ENCODE measurements at places on chromosomes 2 and 18.

DNA sequence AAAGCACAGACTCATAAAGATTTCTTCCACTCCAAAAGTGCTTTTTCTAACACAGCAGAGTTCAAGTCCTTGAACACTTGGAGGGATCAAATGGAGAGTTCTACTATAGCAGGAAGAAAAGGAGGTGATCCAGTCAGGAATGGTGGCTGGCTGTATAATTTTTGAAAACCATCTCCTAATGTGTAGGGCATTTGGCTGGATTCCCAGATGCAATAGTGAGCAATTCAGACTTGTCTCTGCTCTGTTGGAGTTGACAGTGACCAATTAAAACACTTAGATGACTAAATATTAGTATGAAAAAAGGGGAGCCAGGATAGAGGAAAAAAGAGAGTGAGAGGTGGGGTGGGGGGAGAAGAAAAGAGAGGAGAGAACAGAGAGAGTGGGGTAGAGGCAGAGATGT, 5.3 kb upstream of the G6PC2 start:
- no peak for DNase-seq

- DNase-seq: no peak
Observed at GRCh38 chr18:70431203-70431624, 142.4 kb downstream of the SOCS6 start.

GRCh38 chr2:220014961-220015360, 387.5 kb downstream of the SLC4A3 start:
- DNase-seq: no peak

- DNase-seq: no peak
Observed at GRCh38 chr2:160052531-160052930, 9.9 kb downstream of the PLA2R1 start.

Measured in activated naive CD4-positive, alpha-beta T cell treated with anti-CD3 and anti-CD28 coated beads, Interleukin-2, amount 50 U/mL, for 72 hours (primary cell).